Stimulated activated CD8-positive, alpha-beta memory T cell treated with anti-CD3 and anti-CD28 coated beads, Interleukin-7, amount 100 ng/mL, for 1 hour (primary cell): ENCODE measurements at places on chromosomes 12 and 14.

DNA sequence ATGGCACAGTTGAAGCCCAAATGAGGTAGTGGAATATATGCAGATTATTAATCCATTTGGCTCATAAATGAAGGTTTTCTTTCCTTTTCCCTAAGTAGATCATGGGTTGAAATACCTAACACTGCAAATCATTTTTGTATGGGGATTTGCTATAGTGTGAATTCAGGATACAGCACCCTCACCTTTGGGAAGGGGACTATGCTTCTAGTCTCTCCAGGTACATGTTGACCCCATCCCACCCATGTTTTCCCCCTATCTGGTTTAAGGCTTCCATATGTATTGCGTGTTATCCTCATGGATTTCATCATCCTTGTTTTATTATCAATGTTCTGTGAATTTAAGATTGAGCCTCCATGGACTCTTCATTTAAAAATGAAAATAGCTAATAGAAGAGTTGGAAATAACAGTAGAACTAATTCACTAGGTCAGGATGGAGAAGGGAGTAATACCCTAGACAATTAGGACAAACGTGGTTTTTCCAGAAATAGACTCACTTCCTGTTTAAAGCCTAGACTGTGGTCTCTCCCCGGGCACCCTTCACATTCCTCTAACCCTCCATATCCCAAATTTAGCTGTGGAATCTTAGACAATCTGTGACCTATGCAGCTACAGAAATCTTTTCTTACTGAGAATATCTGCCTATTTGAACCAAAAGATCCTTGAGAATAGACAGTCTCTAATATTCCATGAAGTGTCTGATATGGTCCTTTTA is 56.5 kb downstream of the DAD1 start:
- DNase-seq = no peak

DNA sequence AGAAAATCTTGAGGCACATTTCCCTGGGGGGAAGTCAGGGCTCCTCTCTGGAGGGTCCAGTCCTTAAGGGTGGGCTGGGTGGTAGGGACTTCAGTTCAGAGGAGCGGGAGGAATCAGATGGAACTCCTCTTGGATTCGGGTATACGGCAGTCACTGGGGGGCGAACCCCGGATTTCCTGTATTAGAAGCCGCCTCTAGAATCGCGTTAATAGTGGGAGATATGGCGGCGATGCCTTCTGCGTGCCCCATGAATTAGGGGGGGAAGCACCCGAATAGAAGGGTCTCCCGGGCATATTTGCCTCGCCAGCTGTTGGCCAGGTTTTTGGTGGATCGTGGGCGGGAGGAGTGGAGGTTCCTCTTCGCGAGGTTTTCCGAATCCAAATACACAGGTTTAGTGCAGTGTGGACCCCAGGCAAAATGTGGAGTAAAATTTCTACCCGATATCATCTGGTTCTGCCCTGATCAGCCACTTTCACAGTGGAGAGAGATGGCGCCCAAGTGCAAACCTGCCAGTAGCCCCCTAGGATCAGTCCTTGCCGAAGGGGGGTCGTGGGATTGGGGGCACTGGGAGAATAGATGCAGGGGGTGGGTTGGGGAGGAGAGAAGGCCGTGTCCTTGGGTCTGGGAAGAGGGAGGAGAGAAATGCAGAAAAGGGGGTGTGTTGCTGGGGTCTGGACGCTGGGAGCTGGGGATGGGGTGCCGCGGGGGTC is 628 bp downstream of the MEG3 start:
- no peak for DNase-seq

- no peak for DNase-seq
Observed at GRCh38 chr12:102735104-102735503, 181.9 kb downstream of the PAH start.

DNA sequence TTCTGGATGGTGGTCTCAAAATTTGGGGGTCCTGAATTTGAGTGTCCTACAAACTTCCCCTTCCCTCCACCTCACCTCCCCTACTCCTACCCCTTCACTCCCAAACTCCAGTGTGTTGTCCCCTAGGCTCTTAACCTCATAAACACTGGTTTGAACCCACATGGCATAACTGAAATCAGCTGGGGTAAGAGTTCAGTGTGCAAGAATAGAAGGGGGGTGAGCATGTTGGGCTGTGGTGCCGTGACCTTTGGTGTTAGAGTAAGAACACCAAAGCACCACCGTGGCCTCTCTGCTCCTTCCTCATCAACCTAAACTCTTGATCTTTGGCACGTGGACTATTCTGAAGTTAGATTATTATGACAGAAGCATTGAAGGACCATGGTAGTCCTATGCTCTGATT is 11.0 kb downstream of the PCBP2 start:
- DNase-seq = no peak

GRCh38 chr12:56410768-56411167 is 38.5 kb downstream of the TIMELESS start:
- DNase-seq = no peak

GRCh38 chr12:4809013-4809448 is 88.8 kb downstream of the GALNT8 start:
- no peak for DNase-seq

DNA sequence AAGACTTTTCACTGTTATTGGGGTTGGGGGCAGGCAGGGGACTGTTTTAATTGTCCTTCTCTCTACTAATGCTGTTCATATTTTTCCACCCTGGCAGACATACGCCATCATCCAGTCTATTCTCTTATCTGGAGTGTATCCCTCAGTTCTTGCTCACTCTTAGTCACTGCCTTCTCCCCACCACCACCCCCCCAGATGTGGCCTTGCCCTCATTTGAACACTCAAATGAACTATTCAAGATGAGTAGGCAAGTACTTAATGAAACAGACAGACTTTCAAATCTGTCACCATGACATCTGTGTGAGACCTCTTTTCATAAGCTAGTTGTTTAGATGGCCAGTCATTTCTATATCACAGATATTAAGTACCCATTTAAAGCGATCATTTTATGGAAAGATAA is 10.1 kb downstream of the NUDT4 start:
- no peak for DNase-seq

DNA sequence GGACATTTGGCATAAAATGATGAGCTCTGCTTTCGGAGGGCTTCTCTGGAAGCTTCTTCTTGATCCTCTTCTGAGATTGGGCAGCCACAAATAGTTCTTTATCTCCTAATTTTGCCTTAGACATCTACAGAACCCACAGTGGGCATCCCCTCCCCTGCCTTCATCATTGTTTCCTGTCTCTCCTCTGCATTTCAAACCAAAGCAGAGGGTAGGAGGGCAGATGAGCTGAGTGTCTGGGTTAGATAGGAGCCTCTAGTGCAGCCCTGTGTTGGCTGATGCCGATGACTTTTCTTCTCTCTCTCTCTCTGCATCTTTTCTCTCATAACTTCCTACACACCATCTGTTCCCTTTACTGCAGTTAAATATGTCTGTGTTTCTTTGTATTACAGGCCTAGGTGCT is 8.5 kb upstream of the IL26 start:
- no peak for DNase-seq

DNA sequence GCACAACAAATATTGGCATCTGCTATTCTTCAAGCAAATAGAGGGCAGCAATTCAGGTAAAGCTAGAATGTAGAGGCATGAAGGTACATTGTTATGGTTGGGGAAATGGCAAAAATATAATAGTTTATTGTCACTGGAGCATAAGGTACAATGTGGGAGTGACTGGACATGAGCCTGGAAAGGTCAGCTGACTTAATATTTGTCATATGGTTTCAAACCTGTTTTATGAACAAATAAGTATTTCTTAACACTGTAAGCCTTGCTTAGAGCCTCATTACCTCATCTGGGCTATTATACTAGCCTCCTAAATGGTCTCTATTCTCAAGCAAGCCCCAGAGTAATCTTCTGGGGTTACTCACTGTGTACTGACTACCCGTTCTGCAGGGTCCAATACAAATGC is 33.7 kb downstream of the FAM177A1 start:
- no peak for DNase-seq
